ENCODE measurements at places on chromosomes 13 and 19.

- DNase-seq = no peak
Observed at GRCh38 chr13:45817833-45818232, 33.7 kb downstream of the SIAH3 start.

DNA sequence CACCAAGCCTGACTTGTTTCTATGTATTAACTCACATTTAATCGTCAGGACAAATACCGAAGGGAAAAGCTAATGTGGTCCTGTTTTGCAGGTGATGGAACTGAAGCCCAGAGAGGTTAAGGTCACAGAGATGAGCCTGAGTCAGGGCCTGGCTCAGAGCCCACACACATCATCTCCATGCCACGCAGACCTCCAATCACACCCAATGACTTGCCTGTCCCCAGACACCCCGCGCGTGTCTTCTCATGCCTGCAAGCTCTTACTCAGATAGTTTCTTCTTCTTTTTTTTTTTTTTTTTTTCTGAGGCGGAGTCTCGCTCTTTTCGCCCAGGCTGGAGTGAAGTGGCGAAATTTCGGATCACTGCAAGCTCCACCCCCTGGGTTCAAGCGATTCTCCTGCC, 16.4 kb downstream of the SIX5 start:
- DNase-seq = peak; percentile 25

GRCh38 chr19:35146746-35147459, 3.8 kb downstream of the FXYD7 start:
- no peak for DNase-seq

DNA sequence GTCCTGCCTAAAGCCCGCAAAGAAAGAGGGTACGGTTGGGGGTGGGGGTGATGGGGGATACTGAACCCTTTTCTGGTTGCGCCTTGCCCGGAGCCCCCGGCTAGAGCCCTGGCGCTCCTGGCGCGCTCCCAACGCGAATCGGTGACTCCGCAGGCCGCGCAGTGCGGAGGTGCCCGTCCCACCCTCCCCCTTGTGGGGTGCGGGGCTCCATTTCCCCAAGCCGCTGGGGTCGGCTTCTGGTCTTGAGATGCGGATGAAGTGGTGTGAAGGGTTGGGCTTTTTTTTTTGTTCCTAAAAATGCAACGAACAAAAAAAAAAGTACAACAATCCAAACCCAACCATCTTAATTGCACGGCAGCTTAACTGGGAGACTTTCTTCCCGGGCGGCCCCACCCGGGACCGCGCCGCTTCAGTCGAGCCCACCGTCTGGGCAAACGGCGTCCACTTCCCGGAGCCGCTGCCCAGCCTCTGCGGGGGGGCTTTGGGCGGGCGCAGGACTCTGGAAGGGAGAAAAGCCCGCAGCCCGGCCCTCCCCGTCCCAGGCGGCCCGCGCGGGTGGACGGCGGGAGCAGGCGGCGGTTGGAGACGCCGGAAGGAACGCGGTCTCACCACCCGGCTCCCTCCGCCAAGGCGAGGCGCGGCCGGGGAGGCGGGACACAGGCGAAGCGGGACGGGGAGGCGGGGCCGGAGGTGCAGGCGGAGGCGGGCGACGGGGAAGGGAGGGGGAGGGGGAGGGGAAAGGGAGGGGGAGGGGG, 504 bp upstream of the TRIM13 start:
- peak; percentile 91 for DNase-seq

GRCh38 chr13:24052547-24053518, 107.7 kb upstream of the SPATA13 start:
- no peak for DNase-seq

- peak; percentile 91 for DNase-seq
Observed at GRCh38 chr19:2096034-2096479, at the start of gene MOB3A. MOB3A (minus strand) TSS chr19:2096326; CDS start chr19:2078560, 17,766 bp downstream.

DNA sequence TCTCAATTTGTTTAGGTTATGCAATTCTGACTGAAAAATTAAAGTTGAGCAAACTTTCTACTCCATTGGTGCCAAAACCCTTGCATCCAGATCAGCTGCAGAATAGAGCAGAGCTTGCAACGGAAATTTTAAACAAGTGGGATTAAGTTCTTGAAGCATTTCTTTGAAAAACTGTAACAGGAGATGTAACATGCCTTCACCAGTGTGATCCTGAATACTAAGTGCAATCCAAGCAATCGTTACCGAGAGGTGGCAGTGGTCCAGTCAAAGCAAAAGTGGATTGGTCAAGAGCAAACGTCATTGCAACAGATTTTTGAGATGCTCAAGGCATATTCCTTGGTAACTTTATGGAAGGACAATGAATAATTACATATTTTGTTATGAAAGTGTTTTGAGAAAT, 841.1 kb upstream of the SLITRK5 start:
- no peak for DNase-seq

GRCh38 chr19:12872941-12873890, 8.0 kb downstream of the DNASE2 start:
- peak; percentile 78 for DNase-seq

DNA sequence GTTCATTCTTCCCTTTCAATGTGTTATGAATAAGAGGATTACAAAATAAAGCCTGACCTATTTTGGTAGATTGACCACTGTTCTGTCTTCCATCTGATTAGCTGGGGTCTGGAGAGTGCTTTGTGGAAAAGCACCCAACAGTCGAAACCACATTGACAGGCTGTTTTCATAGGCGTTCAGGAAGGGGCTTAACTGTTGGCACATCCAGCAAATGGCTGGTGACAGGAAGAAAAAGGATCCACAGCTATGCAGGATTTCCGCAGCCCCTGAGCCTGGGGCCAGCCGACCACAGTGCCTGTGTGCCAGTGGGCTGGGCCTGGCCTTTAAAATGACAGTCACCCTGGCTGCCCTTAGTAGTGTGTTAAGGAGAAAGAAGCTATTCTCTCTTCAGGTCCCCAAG, 113.3 kb downstream of the SIPA1L3 start:
- no peak for DNase-seq
